ENCODE measurements at places on chromosomes 6 and 20.

DNA sequence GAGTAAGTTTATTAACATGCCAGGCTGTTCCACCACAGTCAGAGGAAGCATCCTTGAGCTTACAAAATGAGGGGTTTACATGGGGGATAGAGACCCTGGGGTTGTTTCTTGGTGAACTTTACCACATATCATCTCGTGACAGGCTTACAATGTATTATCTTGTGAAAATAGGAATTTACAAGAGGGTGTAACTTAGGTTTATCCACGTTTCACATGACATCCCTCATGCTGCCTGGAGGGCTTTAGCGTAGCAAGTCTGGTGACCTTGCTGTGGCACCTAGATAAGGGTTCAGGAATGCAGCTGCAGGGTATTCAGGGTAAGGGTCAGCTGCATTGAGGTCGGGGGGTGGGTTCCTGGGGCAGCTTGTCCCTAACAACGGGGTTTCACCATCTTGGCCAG, 154.6 kb upstream of the ARG1 start:
- DNase-seq = no peak

- DNase-seq = no peak
These were observed 9.0 kb downstream of the ADA start for GRCh38 chr20:44642203-44643153.

DNA sequence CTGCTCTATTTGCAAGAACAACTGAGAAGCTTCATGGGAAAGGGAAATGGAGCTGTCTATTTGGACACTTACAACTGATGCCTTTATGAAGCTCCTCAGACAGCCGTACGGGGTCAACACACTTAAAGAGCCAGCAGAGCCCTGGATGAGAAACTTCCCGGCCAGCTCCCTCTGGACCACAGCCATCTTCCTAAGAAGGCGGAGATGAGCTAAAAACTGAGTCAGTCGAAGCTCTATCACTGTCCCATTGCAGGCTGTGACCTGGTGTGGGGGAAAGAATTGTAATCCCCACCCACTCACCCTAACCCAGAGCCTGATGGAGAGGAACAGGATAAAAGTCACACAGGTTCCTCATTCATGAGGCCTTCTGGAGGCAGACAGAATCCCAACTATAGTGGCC, 360.4 kb upstream of the JARID2 start:
- no peak for DNase-seq

GRCh38 chr20:51169813-51170212, 146.9 kb upstream of the KCNG1 start:
- DNase-seq = no peak

DNA sequence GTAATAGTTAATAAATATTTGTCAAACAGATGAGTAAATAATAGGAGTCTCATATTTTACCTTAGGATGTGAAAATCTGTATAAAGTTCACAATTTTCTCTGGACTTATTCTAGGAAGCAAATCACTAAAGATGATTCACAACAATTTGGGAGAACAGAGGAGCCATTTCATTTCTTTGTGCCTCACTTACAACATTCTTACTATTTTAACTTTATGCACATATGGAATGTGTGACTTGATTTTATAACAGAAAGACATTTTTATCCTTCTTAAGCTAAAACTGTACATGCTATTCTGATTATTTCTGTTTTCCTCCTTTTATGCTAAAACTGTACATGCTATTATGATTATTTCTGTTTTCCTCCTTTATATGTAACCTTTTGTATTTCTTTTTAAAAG, 83.3 kb downstream of the FUT9 start:
- no peak for DNase-seq

GRCh38 chr6:136784910-136785746, 7.1 kb downstream of the MAP3K5 start:
- no peak for DNase-seq
